Smooth muscle cell of trachea (primary cell): ENCODE measurements at places on chromosomes 3 and 15. TPM values are rescaled to one million over a fixed set of nuclear protein-coding genes. Genes with fewer than 3 reads are reported as not detected.

NOX5 gene
- total RNA-seq = 0.58 and 0.83 TPM in 2 replicates

SECISBP2L gene
- 39.7 and 53.8 TPM in 2 replicates for total RNA-seq

TLR9 gene
- under 0.01 and 0.17 TPM in 2 replicates for total RNA-seq

CYP11A1 gene
- total RNA-seq = 0.83 and 1.0 TPM in 2 replicates

AMIGO3 gene
- 0.29 and 1.8 TPM in 2 replicates for total RNA-seq

ARGFX gene
- not detected in 2 replicates for total RNA-seq

CDC25A gene
- 1.3 and 2.6 TPM in 2 replicates for total RNA-seq

PRKCI gene
- 60.4 and 74.5 TPM in 2 replicates for total RNA-seq

ACKR4 gene
- total RNA-seq = 32.6 and 33.6 TPM in 2 replicates

MYZAP gene
- under 0.01 TPM in 1 of 2 replicates, not detected in the other for total RNA-seq

KNL1 gene
- 1.2 and 28.2 TPM in 2 replicates for total RNA-seq

OR5K2 gene
- not detected in 2 replicates for total RNA-seq

PLA2G4B gene
- 0.83 and 10.8 TPM in 2 replicates for total RNA-seq

WWTR1 gene
- 33.2 and 39.6 TPM in 2 replicates for total RNA-seq

FMN1 gene
- total RNA-seq = 21.7 and 23.3 TPM in 2 replicates
